ENCODE measurements at places on chromosomes 4 and X. TPM values are rescaled to one million over a fixed set of nuclear protein-coding genes. Genes with fewer than 3 reads are reported as not detected.

Gene SMR3B
- not detected for total RNA-seq

Gene CHRDL1
- not detected for total RNA-seq

Gene CFAP47
- total RNA-seq = 0.02 TPM

Gene IBSP
- not detected for total RNA-seq

Gene TXK
- 0.28 TPM for total RNA-seq

Gene MAML3
- 9.5 TPM for total RNA-seq

Gene DRP2
- 0.23 TPM for total RNA-seq

Gene CCKAR
- total RNA-seq = not detected

Gene COL25A1
- total RNA-seq = not detected

Gene PDZD4
- 3.2 TPM for total RNA-seq

Gene SCRG1
- total RNA-seq = not detected

Gene MSX1
- total RNA-seq = 10.9 TPM

Gene SAGE1
- not detected for total RNA-seq

Gene GLUD2
- 2.9 TPM for total RNA-seq

Gene ABLIM2
- 0.39 TPM for total RNA-seq

Gene HSD17B13
- 0.05 TPM for total RNA-seq

Gene XG
- not detected for total RNA-seq

Gene NDNF
- total RNA-seq = not detected

Gene SPIN2B
- total RNA-seq = 9.7 TPM

Gene FRMPD3
- 0.15 TPM for total RNA-seq

Gene FRAS1
- 3.4 TPM for total RNA-seq

Gene VSIG1
- 0.31 TPM for total RNA-seq

Gene NAT8L
- 13.7 TPM for total RNA-seq

Gene HHIP
- total RNA-seq = 0.84 TPM

Gene MMRN1
- not detected for total RNA-seq

Gene TMEM150C
- 0.89 TPM for total RNA-seq

Gene GATA1
- total RNA-seq = not detected

Gene GABRQ
- 0.27 TPM for total RNA-seq

Gene WDFY3
- 11.1 TPM for total RNA-seq

Gene CHRNA9
- 1.9 TPM for total RNA-seq

Gene ARR3
- not detected for total RNA-seq

Gene PUDP
- 27.1 TPM for total RNA-seq

Gene SHOX
- not detected for total RNA-seq

Gene BMPR1B
- 7.9 TPM for total RNA-seq

Gene CXCR3
- total RNA-seq = not detected

Gene AFP
- 1.9 TPM for total RNA-seq
